ELF-1 (cell line): ENCODE measurements at places on chromosomes 2 and 18.

DNA sequence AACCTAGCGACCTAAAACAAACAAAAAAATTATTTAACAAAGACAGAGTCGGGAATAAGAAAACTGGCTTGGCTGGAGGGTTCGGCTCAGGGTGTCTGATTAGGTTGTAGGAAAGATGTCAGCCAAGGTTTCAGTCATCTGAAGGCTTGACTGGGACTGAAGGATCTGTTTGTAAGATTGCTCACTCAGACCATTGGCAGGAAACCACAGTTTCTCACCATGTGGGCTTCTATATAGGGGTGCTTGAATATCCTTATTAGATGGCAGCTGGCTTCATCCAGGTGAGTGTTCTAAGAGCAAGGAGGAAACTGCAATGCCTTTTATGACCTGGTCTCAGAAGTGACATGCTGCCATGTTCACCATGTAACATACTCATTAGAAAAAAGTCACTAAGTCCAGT, 999 bp upstream of the IL36B start:
- no peak for DNase-seq

DNA sequence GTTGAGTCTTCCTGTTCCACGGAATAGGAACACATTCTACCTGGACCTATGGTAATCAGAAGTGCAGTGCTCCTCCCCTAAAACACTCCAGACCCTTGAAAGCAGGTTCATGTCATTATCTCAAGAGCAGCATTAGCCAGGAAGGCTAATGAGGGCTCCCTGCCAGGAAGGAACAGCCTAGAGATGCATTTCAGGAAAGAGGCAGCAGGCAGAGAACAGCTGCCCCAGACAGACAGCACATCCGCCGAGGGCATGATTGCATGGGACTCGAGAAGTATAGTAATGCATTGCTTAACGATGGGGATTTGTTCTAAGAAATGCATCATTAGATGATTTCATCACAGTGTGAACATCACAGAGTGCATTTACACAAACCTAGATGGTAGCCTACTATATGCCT, 171.5 kb downstream of the ALK start:
- no peak for DNase-seq

DNA sequence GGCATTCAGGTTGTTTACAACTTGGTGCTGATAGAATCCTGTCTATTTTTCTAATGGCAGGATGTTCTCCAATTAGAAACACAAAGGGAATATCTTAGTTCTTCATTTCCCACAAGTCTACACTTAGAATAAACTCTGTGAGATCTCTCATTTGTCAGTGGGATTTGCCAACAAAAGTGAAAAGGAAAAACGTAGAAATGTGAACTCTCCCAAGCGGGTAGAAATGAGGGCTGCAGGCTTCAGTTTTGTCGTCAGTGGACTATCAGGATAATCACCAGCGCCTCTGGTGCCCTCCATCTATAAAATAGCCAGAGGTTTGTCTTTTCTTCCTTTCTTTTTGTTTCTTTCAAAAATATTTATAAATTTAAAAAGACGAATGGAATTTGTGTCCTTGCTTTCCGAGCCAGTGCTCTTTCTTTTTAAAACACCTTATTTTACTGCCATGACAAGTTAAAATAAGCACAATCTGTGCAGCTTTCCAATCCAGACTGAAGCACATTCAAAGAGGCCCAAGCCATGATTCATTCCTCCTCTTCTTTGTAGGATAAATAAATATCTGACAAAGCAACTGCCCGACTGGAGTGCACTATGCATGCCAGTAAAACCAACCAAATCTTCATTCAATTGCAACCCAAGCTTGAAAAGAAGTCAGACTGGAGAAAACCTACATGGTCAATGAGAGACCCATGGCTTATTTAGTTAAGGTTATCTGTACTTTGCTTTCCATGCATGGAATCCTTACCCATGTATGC, 185.8 kb downstream of the ANKRD44 start:
- DNase-seq, result no peak

DNA sequence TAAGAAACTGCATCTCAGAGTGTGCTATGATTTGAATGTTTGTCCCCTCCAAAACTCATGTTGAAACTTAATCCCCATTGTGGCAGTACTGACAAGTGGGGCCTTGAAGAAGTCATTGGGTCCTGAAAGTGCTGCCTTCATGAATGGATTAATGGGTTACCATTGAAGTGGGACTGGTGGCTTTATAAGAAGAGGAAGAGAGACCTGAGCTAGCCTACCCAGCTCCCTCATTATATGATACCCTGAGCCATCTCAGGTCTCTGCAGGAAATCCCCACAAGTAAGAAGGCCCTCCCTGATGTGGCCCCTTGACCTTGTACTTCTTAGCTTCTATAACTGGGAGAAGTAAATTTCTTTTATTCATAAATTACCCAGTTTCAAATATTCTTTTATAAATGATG, 526.8 kb downstream of the XIRP2 start:
- DNase-seq, result no peak

- peak; percentile 59 for DNase-seq
These were observed 828 bp downstream of the CIB4 start for GRCh38 chr2:26640331-26640745.

- DNase-seq, result peak; percentile 48
These were observed 30.7 kb downstream of the IGFBP5 start for GRCh38 chr2:216664593-216665034.

DNA sequence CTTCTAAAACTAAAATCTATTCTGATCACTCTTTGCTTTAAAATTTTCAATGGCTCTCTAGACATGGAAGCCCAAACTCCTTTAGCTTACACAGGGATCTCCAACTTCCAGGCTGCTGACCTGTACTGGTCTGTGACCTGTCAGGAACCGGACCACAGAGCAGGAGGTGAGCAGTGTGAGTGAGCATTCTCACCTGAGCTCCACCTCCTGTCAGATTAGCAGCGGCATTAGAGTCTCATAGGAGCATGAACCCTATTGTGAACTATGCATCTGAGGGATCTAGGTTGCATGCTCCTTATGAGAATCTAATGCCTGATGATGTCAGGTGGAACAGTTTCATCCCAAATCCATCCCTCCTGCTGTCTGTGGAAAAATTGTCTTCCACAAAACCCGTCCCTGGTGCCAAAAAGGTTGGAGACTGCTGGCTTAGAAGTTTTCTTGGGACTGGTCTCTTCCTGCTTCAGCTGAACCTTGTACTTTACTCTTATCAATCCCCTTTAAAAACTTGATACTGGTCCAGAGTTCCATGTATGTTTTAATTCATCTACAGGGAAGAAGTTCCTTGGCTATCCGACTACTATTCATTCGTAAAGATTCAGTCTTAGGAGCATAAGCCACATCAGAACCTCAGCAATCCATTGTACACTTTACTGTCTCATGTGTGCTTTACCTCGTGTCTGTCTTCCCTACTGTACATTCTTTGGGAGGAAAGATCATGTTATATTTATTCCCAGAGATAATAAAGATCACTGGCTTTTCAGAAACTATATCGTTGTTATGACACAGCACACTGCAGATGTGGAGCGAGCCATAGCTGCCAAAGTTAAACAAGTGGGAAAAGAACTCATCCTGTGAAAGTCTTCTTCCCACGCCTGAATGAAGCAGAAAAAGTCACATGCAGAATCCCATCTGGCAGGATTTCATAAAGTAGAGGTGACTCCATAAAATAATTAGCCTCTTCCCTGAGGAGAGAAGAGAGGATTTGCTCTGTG, 183.8 kb downstream of the LRATD1 start:
- no peak for DNase-seq

- peak; percentile 64 for DNase-seq
These were observed 177.5 kb upstream of the GATA6 start for GRCh38 chr18:21991886-21992285.
